ENCODE measurements at places on chromosomes 11 and 22.

DNA sequence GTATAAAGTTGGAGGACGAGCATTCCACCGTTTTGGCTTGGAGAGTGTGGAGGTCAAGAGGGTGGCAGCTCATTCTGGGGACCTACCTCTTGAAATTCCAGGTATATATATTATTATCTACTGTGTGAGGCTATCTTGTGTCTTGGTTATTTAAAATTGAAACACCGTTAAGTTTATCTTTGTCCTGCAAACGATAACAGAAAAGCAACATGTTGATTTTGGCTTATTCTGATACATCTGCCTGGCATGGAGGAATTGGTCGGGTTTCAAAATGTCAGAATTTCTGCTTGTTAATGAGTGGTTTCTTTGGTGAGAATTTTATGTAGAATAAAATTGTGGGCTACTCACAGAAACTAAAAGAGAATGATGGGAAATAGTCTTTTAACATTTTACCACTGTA, 54.4 kb downstream of the SVIP start:
- no peak for DNase-seq

DNA sequence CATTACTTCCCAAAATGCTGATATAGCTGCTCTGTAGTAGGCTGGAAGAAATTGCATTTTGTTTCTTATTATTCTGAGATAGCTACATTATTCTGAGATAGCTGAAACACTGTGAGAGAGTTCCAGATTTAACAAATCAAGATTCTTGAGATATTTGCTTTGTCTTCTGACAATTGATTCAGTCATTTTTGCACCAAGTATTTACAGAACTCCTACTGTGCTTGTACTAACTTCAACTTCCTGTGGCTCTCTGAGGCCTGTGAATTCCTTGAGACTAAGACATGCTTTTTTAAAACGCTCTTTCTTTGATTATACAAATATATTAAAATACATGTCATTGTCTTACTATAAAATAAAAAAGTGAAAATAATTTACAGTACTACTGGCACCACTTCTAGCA, 52.7 kb downstream of the USP47 start:
- DNase-seq = no peak

- peak; percentile 84 for DNase-seq
These were observed 22.7 kb downstream of the EFCAB6 start for GRCh38 chr22:43789452-43789851.

DNA sequence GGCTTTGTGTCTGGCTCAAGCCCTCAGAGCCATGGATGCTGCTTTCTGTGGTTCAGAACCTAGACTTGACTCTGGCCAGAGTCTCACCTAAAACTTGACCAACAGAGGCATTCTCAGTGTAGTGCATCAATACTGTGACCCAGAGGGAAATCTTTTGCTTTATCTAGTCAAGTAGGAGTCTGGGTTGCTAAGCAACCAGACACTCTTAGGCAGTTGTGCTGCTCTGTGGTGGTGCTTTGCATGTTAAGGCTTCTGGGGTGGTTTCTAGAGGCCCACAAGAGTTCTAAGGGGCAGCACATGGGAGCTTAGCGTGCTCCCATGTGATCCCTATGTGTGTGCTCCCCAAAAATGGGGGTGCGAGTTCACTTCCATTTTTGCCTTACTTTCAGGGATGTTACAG, 224.6 kb upstream of the PLET1 start:
- no peak for DNase-seq

- DNase-seq = no peak
These were observed 12.3 kb downstream of the STARD10 start for GRCh38 chr11:72781313-72782080.

GRCh38 chr11:36333897-36334296, 37.8 kb downstream of the PRR5L start:
- no peak for DNase-seq

GRCh38 chr11:68373815-68374501, 61.6 kb downstream of the LRP5 start:
- DNase-seq = no peak

DNA sequence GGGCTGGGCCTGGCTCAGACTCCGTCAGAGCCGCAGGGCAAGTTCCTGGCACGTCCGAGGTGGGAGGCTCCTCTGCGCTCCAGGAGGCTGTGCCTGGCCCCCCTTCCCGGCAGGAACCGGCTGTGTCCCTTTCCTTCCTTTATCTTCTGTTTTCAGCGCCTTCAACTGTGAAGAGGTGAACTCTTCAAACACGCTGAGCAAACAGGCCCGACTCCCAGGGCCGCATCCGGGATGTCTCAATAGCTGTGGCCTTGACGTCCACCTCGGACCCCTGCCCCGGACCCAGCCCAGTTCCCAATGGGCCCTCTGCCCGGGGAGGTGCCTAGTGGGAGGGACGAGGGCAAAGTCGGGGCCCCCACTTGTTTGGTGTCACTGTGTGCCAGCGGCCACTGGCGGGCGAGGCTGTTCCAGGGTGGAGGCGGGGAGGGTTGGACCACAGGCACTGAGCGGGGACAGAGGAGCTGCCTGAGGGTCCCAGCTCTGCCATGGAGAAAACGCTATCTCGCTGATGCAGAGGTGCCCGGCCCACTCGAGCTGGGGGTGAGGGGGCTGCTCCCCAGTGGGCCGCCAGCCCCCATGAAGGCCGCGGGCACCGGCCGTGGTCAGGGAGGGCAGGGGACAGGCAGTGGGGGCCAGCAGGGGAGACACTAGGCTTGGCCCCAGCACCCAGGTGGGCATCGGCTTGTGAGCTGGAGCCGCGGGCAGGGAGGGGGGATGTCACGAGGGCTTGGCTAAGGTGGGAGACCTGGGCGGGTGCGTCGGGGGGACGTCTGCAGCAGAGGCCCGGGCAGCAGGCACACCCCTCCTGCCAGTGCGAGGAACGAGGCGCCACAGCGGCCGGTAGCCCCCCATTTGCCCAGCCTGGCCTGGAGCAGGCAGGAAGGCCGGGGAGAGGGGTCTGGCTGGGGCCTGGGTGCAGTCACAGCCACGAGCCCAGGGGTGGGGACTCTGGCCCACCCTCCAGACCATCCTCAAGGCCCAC, 2.7 kb upstream of the MUC5B start:
- DNase-seq = no peak

DNA sequence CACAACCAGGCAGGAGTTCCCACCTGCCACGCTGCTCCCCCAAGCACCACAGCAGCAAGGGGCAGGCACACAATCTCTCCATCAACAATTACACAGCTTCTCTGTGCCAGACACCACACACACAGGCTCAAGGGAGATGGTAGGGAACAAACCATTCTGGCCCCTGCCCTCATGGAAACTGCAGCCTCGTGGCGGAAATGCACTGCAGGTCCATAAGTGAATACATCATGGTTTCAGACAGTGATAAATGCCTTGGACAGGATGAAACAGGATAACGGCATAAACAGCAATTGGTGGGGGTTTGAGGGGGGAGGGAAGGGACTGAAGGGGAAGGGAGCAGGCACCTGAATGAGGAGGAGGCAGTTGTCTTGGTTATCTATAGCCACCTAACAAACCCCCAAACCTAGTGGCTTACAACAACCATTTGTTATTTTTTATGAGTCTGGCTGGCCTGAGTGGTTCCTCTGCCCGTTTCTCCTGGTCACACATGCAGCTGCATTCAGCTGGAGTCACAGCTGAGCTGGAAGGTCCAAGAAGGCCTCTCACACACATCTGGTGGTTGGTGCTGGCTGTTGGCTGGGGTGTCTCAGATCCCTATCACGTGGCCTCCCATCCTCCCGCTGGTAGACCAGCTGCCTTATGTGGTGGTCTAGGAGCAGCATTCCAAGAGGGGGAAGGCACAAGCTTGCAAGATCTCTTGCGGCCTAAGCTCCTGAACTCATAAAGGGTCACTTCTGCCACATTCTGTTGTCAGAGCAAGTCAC, 15.0 kb upstream of the YWHAH start:
- no peak for DNase-seq

- no peak for DNase-seq
These were observed 10.5 kb upstream of the MGAT3 start for GRCh38 chr22:39446239-39446721.

- no peak for DNase-seq
These were observed 14.0 kb upstream of the LRRC32 start for GRCh38 chr11:76684516-76684915.

DNA sequence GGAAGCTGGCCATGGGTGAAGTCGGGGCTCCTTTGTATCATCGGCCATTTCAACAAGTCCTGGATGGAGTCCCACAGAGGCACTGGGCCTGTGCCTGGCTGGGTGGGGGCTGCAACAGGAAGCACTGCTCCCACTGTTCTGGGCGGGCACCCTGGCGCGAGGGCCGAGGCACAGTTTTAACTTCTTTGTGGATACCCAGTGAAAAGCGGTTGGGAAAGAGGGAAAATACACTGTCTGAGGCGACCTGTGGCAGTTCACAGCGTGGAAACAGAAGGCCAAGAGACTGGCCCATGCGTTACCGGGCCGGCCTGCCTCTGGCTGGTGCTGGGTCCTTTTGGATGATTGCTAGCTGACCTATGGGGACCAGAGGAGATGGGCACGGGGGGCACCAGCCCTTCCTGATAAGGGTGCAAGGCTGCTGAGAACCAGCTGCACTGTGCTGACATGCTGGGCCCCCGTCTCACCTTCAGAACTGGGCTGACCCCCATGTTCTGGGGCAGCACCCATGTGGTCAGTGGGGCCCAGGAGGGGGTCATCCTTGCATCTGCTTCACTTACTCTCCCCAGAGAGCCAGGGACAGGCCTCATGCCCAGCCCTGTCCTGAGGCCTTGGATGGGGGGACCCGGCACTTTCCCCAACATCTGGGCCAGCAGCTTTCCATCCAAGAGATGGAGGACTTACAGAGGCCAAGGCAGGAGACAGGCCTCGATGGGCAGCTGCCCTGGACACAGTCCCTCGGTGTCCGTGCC, 4.2 kb downstream of the OVOL1 start:
- DNase-seq = no peak

GRCh38 chr11:15291885-15292284, 177.2 kb downstream of the INSC start:
- DNase-seq = no peak

- no peak for DNase-seq
These were observed 347.8 kb upstream of the PLET1 start for GRCh38 chr11:112608509-112608908.

DNA sequence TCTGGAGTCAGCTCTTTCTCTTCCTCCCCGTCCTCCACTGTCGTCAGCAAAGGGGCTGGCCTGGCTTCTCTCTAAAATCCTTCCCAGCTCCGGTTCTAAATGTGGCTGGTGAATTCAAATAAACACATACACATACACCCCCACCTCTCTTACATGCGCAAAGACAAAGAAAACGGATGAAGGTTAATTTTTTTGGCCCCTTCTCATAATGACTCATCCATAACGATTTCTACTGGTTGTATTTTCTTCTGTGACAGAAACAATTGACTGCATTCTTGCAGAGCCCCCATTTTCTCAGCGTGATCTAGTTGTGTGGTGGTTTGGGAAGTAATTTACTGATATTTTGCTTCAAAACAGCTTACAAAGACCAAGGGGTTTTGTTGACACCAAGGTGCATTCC, 130.0 kb upstream of the NTM start:
- no peak for DNase-seq

GRCh38 chr11:123302751-123303195, 107.7 kb upstream of the CLMP start:
- DNase-seq = no peak

- no peak for DNase-seq
These were observed 60.3 kb downstream of the CECR2 start for GRCh38 chr22:17429516-17429915.

- DNase-seq = no peak
These were observed 1.9 kb downstream of the OR4S1 start for GRCh38 chr11:48307760-48308386.

GRCh38 chr22:46350646-46351045, 15.1 kb downstream of the TRMU start:
- no peak for DNase-seq

DNA sequence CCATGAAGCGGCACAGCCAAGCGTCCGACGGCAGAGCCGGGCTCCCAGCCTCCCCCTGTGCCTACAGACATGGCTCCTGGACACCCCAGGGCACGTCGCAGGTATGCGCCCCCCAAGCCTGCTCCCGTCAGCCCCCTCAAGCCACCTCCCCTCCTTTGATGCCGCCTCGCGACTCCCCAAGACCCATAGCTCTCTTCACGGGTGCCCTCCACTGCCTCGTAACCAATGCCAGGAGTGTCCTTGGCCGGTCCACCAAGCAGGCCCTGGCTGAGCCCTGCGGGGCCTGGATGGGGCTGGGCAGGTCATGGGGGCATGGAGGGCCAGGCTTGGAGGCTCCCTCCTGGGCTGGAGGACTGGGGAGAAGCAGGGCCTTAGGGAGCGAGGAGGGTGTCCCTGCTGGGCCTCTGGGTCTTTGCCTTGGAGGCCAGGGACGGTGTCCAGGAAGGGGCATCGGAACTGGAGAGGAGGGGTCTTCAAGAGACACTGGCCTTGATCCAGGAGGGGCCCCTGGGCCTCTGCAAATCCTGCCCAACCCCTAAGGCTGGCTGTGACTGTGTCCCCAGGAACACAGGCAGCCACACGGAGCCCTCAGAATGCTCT, 9.2 kb downstream of the ANO9 start:
- DNase-seq = no peak
